ENCODE measurements at places on chromosomes 2 and 18. TPM values are rescaled to one million over a fixed set of nuclear protein-coding genes. Genes with fewer than 3 reads are reported as not detected.

Gene CYS1
- total RNA-seq = 4.8 TPM

Gene RND3
- total RNA-seq = 118 TPM

Gene SPATA3
- not detected for total RNA-seq

Gene BMPR2
- 50.1 TPM for total RNA-seq

DNA sequence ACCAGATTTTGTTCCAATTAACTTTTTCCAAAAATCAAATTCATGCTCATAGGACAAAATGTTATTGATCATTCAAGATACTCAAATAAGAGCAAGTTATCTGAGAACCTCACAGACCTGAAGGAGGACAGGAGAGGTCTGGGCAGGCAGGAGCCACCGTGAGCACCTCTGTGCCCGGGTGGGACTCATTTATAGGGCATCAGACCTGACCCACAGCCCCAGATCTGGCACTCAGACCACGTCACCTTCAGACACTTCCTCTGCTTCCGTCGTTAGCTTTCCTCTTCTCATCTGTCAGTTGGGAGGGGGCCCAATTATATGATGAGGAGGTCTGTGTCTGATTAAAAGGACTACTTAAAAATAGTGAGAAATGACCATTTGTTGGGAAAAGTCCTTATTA lies 169.4 kb downstream of the EIPR1 start:
- DNase-seq = no peak

- peak; percentile 56 for DNase-seq
Measured at GRCh38 chr18:12307701-12308385, at the start of gene TUBB6. TSS of gene TUBB6 (plus strand) at chr18:12308241. CDS start at chr18:12308293, 52 bp downstream.

DNA sequence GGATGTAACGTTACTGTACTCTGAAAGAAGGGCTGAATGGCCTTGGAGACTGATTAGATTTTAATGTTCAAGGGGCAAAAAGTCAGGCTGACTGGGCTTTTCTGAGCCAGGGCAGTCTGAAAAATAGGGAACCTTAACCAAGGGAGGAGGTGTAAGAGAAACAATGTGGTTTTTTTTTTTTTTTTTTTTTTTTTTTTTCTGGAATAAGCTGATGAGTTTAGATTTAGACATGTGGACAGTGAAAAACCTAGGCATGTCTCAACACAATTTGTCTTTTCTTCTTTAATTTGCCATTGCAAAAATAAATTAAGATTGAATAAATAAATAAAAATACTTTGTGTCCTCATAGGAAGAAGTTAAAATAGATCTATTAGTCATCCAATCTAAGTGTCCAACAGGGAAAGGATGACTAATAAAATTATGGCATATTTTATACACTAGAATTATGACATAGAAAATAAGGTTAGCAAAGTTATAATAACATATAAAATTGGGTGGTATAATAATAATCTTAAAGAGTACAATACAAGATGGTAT lies 237.6 kb upstream of the TRIB2 start:
- no peak for DNase-seq

DNA sequence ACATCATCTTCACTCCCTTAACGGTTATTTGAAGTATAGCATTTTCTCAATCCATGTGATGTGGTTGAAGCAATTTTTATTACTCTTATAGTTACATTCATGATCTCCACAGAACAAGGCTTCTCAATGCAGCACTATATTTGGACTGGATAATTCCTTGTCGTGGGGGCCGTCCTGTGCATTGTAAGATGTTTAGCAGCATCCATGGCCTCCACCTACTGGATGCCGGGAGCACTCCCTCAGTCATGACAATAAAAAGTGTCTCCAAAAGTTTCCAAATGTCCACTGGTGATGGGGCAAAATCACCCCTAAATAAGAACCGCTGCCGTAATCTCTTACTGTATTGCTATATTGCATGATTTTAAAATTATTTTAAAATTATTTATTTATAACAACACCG lies 110.6 kb upstream of the DDX18 start:
- DNase-seq = no peak

GRCh38 chr2:71705171-71705960 lies 252.0 kb downstream of the DYSF start:
- no peak for DNase-seq

- no peak for DNase-seq
Measured at GRCh38 chr2:53498210-53498609, 269.4 kb upstream of the CHAC2 start.
